ENCODE measurements at places on chromosomes 13 and 19.

- no peak for DNase-seq
Measured at GRCh38 chr13:101875717-101876393, 423.4 kb downstream of the ITGBL1 start.

DNA sequence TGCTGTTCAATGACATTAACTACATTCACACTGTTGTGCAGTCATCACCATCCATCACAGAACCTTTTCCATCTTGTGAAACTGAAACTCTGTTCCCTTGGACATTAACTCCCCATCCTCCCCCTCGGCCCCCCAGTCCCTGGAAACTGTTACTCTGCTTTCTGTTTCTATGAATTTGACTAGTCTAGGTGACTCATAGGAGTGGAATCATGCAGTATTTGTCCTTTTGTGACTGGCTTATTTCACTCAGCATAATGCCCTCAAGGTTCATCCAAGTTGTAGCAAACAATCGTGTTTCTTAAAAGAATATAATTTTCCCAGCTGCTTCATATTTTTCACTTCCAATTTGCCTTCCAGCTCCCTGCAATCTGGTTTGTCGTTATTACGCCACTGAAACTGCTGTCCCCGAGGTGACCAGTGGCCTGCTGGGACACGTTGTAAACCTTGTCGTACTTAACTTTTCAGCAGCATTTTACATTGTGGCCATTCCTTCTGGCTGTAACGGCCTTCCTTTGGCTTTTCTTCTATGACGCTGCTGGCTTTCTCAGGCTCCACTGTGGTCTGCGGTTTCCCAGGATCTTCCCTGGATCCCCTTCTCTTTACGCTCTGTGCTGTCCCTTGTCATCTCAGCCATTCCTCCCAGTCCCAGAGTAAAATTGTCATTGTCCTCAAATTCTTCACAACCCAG is 74.0 kb downstream of the DHRS12 start:
- DNase-seq: no peak

- DNase-seq: no peak
Measured at GRCh38 chr13:105737688-105738087, 797.8 kb downstream of the EFNB2 start.

GRCh38 chr19:48683349-48683748 is 10.5 kb upstream of the NTN5 start:
- DNase-seq: peak; percentile 3

- peak; percentile 65 for DNase-seq
Measured at GRCh38 chr19:29277102-29277501, 64.2 kb upstream of the UQCRFS1 start.

DNA sequence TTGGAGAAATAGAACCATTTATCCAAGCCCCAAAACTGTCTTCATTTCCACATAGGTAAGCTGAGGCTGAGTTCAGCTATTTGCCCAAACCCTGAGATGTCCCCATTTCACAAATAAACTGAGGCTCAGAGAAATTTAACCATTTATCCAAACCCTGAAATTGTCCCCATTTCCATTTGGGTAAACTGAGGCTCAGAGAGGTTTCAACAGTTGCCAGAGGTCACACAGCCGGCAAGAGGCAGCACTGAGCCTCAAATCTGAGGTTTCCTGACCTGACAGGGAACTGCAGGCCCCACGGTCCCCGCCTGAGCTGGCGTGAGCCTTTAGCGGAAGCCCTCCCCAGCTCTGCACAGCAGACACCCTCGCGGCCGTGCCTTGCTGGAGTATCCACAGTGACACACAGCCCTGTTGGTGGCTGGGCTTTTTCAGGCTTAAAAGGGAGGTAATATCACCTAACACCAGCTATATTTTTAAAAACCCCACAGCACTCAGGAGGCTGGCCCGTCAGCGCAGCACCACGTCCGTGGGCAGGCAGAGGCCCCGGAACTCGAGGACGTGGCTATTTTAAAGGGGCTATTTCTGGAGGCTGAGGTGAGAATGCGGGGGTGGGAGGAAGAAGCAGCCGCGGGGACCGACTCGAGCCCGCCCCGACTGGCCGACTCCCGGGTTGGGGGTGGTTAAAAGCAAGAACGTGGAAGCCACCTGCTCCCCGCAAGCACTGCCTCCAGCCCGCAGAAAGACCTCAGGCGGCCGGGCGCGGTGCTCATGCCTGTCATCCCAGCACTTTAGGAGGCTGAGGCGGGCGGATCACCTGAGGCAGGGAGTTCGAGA is 18.5 kb downstream of the PTPRS start:
- DNase-seq: no peak

DNA sequence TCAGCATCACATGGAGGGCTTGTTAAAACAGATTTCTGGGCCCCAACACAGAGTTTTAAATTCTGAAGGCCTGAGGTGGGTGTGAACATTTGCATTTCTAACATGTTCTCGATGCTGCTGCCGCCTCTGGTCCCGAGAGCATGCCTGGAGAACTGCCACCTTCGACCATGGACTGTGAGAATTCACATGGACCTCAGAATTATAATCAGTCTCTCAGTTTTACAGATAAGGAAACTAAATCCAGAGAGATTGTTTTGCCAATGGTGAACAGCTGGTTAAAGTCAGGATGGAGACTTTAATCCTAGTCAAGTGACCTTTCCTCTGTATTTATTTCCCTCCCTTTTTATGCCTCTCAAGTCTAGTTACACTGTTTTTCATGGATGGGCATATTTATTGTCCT is 14.7 kb downstream of the ALOX5AP start:
- DNase-seq: no peak

DNA sequence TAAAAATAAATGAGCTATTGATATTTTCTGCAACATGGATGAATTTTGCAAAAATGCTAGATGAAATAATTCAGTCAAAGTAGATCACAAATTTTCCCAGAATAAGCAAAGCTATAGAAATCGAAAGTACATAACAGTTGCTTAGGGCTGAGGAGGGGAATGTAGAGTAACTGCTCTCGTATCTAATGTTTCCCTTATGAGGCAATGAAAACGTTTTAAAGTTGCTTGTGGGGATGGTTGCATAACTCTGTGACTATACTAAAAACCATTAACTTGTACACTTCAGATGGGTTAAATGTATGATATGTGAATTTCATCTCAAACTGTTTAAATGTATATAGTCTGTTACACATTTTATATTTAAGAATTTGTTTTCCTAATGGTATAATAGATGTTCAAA is 231.7 kb downstream of the GGACT start:
- no peak for DNase-seq

DNA sequence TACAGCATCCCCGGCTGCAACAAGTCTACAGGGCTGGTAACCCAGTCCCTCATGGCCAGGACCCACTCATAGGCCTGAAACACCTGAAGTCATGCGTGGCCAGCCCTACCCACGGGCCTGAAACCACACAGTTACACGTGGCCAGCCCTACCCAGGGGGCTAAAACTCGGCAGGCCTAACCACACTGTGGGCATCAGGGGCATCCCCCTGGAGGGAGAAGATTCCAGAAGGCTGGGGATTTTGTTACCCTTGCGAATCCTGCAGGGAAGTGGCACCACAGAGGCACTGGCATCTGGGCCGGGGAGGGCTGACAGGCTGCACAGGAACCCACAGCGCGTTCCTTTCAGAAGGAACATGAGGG is 48.4 kb upstream of the C13orf46 start:
- no peak for DNase-seq

DNA sequence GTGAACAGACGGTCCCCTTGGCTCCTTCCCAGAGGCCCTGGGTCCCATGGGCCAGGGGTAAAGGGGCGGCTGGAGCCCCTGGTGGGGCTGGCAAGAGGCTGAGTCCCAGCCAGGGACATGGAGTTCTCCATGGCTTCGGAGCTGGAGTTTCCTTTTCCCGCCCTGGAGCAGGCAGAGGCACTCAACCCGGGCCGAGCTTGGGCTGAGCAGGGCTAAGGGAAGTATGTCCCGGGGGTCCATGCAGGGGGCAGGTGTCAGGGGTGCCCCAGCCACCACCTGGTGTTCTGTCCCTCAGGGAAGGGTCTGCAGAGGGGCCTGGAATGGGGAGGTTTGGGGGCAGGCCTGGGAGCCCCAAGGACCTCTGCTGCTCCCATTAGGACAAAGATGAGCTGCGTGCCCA is 54.0 kb upstream of the TPM4 start:
- no peak for DNase-seq

- DNase-seq: peak; percentile 8
Measured at GRCh38 chr19:6423499-6424194, 964 bp downstream of the KHSRP start.

- DNase-seq: no peak
Measured at GRCh38 chr13:41858780-41859179, 102.1 kb downstream of the VWA8 start.

DNA sequence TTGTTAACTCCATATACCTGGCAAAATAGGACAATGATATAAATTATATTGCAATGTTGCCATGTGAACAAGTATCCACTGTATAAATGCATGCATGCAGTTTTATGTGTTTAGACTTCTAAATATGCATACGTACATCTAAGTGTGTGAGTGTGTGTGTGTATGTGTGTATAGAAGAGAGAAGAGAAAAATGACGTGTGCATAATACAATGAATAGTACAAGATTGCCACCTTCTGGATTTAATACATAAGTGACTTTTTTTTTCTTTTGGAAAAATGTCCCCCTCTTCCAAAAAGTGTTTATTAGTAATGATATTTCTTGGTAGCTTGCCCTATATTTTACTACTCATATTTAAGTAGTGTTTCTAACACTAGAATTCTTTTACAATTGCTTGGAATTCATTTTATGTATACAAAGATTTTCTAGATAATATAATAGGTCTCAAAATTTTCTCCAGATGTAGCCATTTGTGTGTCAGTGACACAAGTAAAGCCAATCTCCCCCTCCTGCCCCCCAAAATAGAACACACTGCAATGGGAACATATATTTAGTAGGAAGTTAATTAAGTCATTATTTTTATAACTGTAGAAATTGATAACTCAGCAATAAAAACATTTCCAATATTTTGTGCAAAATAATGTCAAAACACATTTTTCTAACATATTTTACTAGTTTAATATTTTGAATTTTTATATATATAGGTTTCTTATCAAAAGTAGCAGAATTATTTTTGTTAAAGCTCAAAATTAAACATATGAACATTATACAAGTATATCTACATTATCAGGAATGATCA is 783.3 kb upstream of the ATXN8OS start:
- no peak for DNase-seq

DNA sequence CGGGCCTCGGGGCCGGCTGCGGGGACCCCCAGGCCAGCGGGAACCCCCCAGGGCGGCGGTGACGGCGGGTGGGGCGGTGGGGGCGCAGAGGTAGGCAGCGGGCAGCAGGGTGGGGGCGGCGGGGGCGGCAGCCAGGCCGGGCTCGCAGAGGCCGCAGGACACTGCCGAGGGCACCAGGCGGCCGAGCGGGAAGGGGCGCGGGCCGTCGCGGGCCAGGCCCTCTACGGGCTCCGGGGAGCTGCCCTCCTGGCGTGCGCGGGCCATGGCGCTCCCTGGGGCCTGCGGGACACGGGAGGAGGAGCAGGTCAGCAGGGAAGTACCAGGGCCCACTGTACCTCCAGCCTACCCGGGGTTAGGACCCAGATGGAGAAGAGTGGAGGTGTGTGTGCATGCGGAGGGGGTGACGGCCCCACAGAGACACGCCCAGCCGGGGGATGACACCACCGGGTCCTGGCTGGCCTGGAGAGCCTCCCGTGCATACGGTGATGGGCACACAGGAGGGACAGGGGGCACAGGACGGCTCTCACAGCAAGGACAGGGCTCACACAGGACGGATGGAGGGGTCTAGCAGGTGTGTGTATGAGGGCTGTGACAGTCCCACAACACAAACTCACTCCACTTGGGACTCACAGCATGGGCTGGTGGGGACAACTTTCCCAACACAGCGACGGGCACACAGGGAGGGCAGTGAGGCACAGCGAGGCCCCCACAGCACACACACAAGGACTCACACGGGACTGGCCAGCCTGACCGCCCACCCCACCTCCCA is 2.6 kb downstream of the BBC3 start:
- DNase-seq: peak; percentile 45

DNA sequence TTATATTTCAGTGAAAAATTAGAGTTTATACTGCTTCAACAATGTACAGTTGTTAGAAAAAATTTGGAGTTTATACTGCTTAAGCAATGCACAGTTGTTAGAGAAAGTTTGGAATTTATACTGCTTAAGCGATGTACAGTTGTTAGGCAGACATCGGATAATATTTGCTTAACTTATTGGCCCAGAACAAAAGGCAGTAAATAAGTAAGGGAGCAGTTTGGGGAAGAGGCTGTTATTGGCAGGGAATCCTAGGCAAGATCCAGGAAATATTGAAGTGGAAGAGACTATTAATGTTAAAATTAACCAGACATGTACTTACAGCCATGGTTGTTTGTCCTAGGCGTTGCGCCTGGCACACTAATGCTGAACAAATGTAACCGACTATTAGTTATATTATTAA is 166.9 kb downstream of the GPC5 start:
- DNase-seq: no peak

- DNase-seq: no peak
Measured at GRCh38 chr19:30916238-30916637, 433.0 kb downstream of the TSHZ3 start.

DNA sequence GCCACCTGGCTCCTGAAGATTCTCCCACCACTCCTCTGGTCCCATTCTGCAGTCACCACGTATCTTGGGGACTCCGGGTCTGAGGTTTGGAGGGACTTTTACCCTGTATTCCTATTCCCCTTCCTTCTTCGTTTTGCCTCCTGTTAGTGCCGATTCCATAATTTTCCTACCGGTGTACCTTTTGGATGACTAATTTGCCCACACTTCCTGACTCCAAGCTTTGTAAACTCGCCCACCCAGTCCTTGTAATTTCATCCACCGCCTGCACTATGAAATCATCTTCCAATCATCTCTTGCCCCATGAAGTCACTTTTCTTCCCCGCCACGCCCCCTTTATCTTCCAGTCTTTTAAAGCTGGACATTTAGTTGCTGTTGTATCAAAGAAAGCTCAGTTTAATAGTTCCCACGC is 572 bp downstream of the UCHL3 start:
- no peak for DNase-seq

- peak; percentile 73 for DNase-seq
Measured at GRCh38 chr19:54162241-54162805, 2.8 kb upstream of the LENG1 start.

DNA sequence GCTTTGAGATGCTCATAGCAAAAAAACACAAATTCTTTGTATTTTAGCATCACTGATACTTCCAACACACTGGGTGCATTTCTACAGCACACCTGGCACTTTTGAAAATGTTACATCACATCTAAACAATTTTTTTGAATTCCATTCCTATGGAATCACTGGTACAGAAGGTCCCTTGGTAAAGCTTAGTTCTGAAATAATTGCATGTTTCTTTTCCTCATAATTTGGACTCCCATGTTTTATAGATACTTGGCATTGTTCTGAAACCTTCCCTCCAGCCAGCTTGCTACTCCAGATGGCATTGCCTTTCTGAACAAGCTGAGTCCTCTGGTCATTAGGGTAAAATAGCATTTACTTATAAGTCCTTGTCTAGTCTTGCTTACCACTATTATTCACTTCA is 481.3 kb upstream of the GPC6 start:
- no peak for DNase-seq

- DNase-seq: no peak
Measured at GRCh38 chr19:17778251-17778967, 16.5 kb upstream of the B3GNT3 start.

GRCh38 chr19:42051166-42052115 is 18.6 kb downstream of the GRIK5 start:
- DNase-seq: no peak

Measured in CD4-positive, alpha-beta T cell treated with Interleukin-4 for 4 hours (primary cell).